ENCODE measurements at places on chromosomes 6 and 20.

DNA sequence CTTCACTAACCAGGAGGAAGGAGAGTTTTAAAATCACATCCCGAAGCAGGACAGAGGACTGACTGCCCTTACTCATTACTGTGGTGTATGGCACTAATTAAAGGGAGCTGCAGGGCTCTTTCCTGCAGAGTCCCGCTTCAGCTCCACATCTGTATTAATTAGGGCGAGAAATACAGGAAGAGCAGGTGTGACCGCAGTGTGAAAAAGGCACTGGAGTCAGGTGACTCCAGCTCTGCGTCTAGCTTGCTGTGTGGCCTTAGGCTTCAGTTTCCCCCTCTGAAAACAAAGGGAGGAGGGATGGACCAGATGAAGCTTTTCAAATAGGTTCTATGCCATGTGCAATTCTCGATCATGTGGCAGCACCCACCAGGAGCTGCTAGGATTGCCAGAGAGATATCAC lies 34.0 kb downstream of the KIAA1755 start:
- no peak for DNase-seq

DNA sequence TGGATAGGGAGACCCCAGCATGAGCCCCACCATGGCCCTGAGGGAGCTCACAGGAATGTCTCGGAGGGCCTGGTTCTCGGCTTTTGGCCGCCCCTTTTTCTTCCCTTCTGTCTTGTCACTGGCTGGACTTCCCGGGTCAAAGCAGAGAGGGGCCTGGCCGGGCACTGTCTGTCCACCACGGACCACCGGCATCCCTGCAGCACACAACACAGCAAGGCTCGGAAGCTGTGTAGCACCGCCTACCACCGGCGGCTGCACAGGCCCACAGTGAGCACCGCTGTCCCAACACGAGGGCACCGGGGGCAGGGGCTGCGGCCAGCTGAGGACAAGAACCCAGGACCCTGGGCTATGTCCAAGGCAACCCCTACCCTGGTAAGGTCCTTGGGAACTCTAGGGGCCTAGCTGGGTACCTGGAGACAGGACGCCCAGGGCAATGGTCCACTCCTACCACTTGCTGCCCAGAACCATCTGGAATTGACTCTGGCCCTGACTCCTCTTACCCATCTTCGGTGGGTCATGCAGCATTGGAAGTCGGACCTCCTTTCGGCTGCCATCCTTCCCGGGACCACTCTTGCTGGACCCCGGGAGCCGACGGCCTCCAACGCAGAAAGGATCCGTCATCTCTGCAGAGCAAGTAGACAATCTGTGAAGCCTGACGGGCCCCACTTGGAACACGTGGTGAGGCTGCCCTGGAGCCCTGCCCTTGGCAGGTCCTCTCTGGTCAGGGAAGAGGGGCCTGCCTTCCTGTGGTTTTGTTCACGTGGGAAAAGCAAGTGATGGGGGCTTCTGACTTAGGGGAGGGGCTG lies 2.2 kb downstream of the ZNF512B start:
- no peak for DNase-seq

- DNase-seq: no peak
Observed at GRCh38 chr20:61448386-61448785, 196.3 kb downstream of the CDH4 start.

GRCh38 chr20:32727683-32728082 lies 15.6 kb downstream of the COMMD7 start:
- DNase-seq: no peak

DNA sequence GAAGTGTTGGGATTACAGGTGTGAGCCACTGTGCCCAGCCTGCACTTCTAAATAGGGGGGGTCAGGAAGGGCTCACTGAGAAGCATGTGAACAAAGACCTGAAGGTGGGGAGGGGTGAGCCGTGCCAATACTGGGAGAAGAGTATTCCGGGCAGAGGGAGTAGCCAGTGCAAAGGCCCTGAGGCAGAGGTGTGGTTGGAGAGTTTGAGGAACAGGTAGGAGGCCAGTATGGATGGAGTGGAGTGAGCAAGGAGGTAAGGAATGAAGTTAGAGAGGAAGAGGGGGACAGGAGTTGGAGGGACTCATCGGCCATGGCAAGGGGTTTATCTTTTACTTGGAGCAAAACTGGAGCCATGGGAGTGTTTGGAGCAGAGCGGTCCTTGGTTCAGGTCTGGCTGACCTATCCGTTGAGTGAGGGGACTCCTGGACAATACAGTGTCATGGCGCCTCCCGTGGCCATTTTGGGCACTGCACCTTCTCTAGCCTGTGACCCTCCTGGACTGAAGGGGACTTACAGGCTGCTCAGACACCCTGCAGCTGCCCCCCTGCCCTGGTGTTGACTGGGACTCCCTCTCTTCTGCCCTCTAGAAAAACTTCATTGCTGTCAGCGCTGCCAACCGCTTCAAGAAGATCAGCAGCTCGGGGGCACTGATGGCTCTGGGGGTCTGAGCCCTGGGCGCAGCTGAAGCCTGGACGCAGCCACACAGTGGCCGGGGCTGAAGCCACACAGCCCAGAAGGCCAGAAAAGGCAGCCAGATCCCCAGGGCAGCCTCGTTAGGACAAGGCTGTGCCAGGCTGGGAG lies 12.1 kb downstream of the FOXS1 start:
- DNase-seq: no peak

- DNase-seq: no peak
Observed at GRCh38 chr6:26445934-26446667, 5.8 kb downstream of the BTN3A3 start.

DNA sequence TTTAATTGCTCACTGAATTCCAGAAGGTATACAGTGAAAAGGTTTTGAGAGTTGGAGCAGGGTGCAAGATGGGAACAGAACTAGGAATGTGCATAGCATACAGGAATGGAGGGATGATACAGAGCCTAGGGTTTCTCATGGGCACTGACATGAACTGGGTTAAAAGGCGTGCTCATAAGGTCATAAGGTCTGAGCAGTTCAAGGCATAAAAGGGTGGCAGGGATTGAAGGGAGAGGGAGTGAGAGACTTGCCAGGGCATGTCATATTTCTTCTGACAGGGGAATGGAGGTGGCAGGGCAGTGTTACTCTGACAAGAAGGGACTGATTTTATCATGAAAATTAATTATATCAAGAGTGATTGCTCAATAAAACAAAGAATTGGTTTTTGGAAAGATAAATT lies 4.7 kb downstream of the MLIP start:
- no peak for DNase-seq

- no peak for DNase-seq
Observed at GRCh38 chr6:1079525-1079924, 232.4 kb upstream of the FOXQ1 start.

- DNase-seq: no peak
Observed at GRCh38 chr20:38110525-38111178, 54.4 kb downstream of the TGM2 start.

DNA sequence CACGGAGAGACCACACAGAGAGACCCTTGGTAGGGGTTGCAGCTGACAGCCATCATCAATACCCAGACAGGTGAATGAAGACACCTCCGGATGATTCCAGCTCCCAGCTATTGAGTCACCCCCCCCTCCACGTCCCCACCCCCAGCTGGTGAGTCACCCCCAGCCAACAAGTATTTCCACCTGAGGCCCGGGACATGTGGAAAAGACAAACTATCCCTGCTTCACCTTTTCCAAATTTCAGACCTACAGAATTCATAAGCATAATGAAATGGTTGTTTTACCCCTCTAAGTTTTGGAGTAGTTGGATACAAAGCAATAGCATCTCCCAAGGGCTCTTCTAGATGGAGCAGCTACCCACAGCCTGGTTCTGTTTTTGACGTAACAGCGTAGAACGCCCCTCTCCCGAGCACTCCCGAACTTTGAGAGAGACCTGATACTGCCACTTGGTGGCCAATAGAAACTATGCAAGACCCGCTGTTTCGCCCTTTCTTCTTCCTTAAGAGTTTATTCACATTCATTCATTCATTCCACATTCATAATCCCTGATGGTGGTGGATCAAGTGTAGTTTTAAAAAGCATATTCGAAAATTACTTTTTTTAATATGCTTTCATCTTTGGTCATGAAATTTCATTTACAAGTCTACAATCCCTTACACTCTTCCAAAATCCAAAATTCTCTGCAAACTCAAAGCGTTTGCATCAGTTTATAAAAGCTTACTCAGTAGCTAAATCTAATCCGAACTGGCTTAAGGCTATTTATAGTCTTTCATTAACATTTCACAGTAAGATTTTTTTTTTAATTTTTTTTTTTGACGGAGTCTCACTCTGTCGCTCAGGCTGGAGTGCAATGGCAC lies 15.1 kb upstream of the PPP1R16B start:
- DNase-seq: no peak

GRCh38 chr6:143015300-143015706 lies 45.4 kb upstream of the AIG1 start:
- no peak for DNase-seq

- DNase-seq: no peak
Observed at GRCh38 chr6:128570680-128571063, 50.3 kb upstream of the PTPRK start.

DNA sequence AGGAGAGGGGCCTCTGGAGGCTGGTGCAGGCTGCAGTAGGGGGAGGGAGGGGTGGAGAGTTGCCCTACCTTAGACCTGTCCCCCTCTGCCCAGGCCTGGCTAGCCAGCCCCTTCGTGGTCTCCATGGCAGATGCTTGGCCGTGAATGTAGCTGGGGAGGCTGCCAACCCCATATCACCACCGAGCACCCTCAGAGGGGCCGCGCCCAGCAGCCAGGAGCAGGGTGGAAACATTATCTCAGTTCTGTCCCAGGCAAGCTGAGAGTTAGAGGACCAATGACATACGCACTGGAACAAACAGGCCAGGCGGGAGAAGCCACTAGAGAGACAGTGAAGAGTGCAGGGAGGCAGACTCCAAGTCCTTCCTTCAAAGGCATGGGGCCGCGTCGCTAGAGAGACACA lies 66.5 kb downstream of the LRFN2 start:
- DNase-seq: peak; percentile 68

- no peak for DNase-seq
Observed at GRCh38 chr20:48942730-48943129, 21.2 kb downstream of the ARFGEF2 start.
